ENCODE measurements at places on chromosomes 12 and 14.

DNA sequence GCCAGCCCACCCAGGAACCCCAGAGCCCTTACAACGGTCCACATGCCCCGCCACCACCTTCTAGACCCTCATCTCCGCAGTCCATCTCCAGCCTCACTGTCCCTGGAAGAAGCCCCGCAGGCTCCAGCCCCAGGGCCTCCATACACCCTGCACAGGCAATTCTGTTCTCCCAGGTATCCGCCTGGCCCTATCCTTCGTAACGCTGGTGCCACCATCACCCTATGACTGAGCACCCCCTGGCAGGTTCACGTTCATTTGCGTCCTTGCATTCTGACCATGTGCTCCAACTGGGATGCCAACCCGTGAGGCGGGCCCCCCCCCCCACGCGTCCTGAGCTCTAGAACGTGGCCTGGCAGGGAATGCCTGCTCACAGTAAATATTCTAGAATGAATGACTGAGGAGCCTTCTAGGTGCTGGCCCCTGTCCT lies 675 bp upstream of the SCARB1 start:
- no peak for DNase-seq

DNA sequence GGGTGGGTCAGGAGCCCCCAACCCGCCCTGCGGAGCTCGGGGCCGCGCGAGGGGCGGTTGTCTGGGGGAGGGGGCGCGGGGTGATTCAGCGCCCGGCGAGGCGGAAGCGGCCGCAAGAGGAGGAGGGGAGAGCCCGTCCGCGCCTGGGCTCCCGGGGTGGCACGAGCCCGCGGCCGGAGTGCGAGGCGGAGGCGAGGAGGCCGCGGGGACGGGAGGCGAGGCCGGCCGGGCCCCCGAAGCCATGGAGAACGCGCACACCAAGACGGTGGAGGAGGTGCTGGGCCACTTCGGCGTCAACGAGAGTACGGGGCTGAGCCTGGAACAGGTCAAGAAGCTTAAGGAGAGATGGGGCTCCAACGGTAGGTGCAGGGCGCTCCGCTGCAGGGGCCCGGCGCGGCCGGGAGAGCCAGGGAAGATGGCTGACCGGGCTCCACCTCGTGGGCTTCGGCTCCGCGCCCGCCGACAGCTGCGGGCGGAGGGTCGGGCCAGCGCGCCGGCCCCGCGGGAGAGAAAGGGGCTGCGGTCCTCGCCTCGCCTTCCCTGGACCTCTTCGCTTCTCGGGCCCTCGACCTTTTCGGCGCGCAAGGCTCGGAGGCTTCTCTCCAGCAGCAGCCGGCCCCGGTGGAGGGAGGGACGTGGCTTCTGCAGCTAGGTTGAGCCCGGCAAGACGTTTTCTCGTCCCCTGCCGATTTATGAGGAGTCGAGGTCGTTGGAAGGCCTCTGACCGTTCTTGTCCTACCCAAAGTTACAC lies 677 bp downstream of the ATP2A2 start:
- DNase-seq, result peak; percentile 42

DNA sequence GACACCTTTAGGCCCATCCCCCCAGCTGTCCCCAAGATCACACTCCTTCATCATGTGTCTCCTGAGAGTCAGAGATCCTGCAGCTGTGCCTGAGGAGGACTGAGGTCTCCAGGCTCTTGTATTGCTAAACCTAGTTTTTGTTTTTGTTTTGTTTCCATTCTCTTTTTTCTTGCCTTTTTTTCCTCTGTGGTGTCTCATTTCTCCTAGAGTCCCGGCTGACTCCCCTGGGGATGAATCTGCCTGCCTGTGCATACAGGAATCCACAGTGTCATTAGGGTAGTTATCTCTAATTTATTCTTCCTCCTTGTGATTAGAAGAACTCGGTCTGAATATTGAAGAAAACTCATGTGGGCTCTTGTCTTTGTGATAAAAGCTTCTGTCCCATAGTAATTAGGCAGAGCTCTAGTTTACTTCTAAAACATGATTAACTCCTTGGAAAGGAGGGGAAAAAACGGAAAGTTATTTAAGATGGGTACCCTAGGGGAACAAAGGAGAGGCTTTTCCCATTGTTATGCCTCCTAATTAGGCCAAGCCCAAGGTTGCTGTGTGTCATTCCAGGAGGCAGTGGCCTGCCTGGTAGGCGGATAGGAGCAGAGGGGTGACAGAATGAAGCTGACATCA lies 343.2 kb downstream of the ZFP36L1 start:
- no peak for DNase-seq

DNA sequence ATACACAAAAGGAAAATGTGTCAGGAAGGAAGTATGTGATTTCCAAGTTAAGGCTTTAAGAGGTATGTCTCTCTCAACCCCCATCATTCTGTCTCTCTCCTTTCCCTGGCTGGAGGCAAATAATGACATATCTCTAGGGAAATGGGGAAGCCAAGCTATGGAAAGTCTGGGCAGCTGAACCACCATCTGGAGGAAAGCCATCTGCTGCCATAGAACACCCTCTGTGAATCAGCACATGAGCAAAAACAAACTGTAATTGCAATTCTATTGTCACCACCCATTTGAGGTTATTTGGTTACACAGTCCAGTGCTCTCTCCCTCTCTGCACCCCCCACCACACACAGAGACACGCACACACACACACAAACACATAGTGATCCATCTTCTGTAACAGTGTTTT lies 766.2 kb downstream of the FLRT2 start:
- no peak for DNase-seq

DNA sequence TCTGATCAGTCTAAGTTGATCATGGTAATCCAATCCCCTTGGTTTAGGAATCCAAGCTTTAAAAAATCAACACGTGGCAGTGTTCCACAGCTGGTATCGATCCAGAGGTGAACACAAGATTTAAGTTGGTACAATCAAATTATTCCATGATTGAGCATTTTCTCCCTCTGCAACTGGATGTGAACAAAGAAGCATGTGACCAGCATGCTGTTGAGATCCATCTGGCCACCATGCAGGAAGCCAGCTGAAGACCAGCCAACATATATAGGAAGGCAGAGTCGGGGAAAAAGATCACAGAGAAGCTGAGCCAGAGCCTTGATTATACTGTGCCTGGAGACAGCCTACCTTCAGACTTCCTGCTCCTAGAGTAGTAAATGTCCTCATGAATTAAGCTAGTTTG lies 158.3 kb downstream of the SEC23A start:
- no peak for DNase-seq

- peak; percentile 88 for DNase-seq
These were observed 221.5 kb upstream of the HMGA2 start for GRCh38 chr12:65602610-65603295.

GRCh38 chr14:99213527-99213971 lies 58.4 kb downstream of the BCL11B start:
- no peak for DNase-seq

DNA sequence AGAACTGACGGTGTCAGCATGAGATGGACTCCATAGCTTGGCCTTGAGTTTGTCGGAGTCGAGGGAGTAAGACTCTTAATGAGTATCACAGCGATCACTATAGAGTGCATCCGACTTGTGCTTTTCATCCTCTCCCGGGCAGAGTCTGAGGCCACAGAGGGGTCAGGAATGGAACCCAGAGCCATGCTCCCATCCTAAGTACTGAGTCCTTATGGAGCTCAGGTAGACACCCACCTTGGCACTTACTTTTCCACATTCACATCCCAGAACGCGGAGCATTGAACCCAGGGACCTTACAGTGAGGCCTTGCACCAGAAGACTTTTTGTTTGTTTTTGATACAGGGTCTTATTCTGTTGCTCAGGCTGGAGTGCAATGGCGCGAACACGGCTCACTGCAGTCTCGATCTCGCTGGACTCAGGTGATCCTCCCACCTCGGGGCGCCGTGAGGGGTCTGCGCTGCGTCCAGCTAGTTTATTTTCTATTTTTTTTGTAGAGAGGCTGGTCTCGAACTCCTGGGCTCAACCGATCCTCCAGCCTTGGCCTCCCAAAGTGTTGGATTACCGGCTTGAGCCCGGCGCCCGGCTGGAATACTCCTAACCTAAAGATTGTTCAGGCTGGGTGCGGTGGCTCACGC lies 719 bp upstream of the SRSF9 start:
- no peak for DNase-seq

GRCh38 chr12:49170924-49171323 lies 18.0 kb downstream of the TUBA1A start:
- DNase-seq, result no peak

DNA sequence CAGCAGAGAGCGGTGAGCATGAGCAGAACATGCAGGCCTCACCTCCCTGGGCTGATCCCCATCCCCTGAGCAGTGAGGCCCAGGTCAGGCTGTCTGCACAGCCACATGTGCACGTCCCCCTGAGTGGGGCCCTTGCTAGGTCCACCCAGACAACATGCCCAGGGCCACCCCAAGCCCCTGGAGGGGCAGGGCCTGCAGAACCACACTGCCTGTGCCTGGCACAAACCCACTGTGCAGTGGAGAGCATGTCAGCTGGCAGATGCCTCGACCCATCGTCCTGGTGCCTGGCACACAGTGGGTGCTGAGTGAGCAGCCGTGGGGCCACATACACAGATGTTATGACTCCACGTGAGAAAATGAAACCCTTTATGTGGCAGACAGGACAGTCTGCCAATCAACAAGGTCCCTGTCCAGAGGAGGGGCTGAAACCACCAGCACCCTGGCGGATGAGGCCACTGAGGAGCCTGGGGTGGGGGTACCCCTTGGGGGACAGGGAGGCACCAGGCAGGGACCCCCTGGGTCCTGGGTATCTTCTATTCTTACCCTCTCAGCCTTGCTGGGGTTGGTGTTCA lies 8.3 kb downstream of the ANHX start:
- DNase-seq, result no peak

GRCh38 chr12:4356041-4356327 lies 23.5 kb downstream of the FGF23 start:
- no peak for DNase-seq

- DNase-seq, result peak; percentile 99
These were observed at the start of gene PARP2 for GRCh38 chr14:20343092-20343861. PARP2 (plus strand) TSS chr14:20343635; CDS start chr14:20343642, 7 bp downstream.

GRCh38 chr12:63814146-63814772 lies 30.2 kb upstream of the SRGAP1 start:
- no peak for DNase-seq

DNA sequence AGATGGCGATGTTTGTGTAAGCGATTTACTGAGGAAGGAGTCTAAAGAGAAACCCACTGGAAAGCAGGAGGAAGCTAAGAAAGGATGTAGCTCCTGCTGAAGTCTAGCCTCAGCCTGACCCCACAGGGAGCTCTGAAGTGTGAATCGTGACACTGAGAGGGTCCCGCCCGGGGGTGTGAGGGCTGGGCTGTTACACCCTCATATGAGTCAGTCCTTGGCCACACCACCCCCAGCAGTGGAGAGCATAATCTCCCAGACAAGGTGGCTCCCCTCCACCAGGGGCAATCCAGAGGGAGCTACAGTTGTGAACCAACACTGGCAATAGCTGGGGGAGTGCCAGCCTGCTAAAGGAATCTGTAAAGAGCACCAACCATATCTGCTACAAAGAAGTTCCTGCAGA lies 31.5 kb downstream of the SVOP start:
- no peak for DNase-seq

GRCh38 chr12:96392397-96392796 lies 7.8 kb downstream of the CDK17 start:
- no peak for DNase-seq

DNA sequence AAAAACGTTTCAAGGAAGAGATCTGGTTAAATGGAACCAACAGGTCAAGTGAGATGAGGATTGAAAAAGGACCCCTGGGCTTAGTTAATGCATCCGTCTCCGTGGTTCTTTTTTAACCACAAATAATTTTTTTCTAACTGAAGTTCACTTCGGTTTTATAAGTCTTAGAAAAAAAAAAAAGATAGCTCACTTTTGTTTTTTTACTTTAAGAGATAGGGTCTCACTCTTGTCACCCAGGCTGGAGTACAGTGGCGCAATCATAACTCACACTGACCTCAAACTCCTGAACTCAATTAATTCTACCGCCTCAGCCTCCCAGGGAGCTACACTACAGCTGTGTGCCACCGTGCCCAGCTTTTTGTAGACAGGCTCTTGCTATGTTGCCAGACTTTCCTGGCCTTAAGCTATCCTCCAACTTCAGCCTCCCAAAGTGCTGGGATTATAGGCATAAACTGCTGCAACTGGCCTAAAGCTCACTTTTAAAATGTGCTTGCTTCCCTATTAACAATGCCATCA lies 11.8 kb downstream of the HNRNPC start:
- no peak for DNase-seq

DNA sequence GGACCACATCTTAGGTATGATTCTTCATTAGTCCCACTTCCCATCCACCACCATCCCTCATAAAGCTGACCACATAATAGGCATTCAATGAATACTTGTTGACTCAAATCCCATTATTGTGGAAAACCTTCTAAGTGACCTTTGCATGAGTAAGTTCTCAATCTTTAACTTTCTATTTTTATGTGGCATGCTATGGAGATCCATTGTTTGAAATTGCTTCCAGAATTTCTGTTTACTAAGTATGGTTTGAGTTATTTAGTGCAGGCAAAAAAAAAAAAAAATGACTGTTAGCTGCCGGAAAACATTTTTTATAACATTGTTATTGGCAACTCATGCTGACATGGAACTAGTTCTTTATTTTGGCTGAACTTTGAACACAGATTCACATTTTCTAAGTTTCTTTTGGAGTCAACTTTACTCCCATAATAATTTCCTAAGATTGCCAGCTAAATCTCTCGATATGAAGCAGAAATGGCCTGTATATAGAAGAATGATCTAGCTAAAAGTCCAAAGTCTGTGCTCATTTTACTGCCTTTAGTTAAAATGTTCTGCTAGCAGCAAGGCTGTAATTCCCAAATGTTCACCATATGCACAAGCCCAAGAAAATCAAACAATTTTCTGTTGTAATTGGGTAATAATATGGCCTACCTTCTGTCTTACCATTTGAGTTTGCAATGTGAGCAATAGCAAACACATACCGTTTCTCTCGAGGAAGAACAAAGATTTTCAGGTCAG lies 77.9 kb downstream of the PTGER2 start:
- peak; percentile 29 for DNase-seq

- DNase-seq, result no peak
These were observed 222.6 kb downstream of the RGS6 start for GRCh38 chr14:72154645-72155378.

DNA sequence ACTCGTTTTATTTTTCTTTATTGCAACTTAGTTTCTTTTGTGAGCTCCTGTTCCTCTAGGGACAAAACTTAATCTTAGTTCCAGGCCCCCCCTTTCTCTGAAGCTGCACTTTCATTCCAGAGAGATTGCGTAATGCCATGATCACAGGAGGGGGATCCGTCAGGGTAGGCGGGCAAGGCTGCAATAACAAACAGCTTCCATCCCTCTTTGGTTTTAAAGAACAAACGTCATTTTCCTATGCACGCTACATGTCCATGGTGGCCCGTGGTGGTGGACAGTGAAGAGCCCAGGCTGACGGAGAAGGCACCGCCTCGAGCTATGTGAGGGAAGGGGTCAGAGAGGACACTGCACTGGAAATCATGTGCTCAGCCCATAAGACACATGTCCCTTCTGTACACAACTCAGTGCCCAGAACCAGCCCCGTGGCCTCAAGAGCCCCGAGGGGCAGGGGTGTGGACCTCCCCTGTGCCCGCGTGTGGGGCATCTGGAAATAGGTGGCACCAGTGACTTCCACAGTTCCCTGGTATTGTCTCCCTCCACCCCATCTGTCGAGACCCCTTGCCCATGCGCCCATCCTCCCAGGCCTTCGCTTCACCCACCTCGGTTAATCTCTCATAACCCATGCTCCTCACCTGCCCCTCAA lies 161.4 kb downstream of the ADGRD1 start:
- no peak for DNase-seq

- DNase-seq, result no peak
These were observed 29.1 kb upstream of the COX6A1 start for GRCh38 chr12:120408771-120409170.

GRCh38 chr14:63663428-63664341 lies 22.0 kb upstream of the WDR89 start:
- no peak for DNase-seq

- DNase-seq, result no peak
These were observed 222.1 kb downstream of the RPS29 start for GRCh38 chr14:49363821-49364751.

GRCh38 chr14:34837801-34838322 lies 37.3 kb downstream of the BAZ1A start:
- DNase-seq, result no peak

All from LoVo (cell line).